Naive B cell (primary cell): ENCODE measurements at places on chromosomes 5 and 9.

GRCh38 chr5:102974177-102974576 is 145.8 kb downstream of the GIN1 start:
- DNase-seq = no peak

- DNase-seq = peak; percentile 27
These were observed 143.9 kb upstream of the LHFPL2 start for GRCh38 chr5:78792345-78793055.

DNA sequence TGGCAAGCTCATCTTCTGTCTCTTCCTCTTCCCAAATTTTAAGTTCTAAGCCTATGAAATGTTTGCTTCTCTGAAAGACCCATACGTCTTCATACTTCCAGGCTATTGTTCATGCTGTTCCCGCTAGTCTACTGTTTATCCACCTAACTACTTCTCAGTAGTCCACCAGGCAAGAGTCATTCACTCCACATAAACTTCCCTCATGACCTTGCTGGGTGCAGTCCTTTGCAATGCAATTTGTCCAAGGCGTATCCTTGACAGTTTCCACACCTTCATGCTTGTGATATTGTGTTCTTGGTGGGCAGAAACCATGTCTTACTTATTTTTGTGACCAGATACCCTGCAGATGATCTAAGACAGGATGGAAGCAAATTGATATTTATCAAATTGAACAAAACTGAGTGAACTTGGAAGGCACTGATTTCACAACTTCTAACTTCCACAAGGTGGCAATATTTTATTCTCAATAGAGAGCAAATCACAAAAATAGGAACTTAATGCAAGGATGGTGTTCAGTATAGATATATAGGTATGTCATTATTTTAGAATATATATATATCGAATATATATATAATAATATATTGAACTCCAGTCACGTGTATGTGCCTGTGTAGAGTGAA is 30.3 kb downstream of the TYRP1 start:
- no peak for DNase-seq

DNA sequence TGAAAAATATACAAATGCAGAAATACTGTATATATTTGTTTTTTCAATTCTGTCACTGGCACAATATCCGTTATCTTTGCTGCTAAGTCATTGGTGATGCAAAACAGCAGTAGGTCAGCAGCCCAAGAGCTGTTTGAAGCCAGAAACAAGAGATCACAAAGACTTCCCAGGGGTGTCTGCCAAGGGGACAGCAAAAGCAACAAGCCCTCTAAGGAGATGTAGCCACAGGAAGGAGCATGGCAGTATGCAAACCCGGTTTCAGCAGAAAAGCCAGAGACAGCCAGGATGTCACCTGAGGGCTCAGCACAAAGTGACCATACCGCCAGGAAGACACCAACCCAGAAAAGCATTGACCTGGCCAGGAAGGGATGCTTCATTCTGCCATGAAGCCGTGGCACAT is 241.5 kb downstream of the ARRDC3 start:
- DNase-seq = no peak

- peak; percentile 42 for DNase-seq
These were observed 12.3 kb downstream of the CCNH start for GRCh38 chr5:87400305-87400899.

- no peak for DNase-seq
These were observed 57.8 kb upstream of the PHYKPL start for GRCh38 chr5:178290376-178290775.

- peak; percentile 100 for DNase-seq
These were observed at the start of gene SLC25A25 for GRCh38 chr9:128067645-128068385. TSS of gene SLC25A25 (plus strand) at chr9:128068232. CDS start at chr9:128068320, 88 bp downstream.
